ENCODE measurements at places on chromosomes 1 and 21. TPM values are rescaled to one million over a fixed set of nuclear protein-coding genes. Genes with fewer than 3 reads are reported as not detected.

GRCh38 chr1:186689907-186690306, 9.7 kb upstream of the PTGS2 start:
- peaks cover 2% of the 10 kb centered on the region for H3K27me3 ChIP-seq
- DNase-seq: no peak
- no peaks in the 10 kb centered on the region for H3K36me3 ChIP-seq
- H3K4me1 ChIP-seq: no peaks in the 10 kb centered on the region
- H3K4me3 ChIP-seq: no peak overlapping the region
- no peak overlapping the region for H3K27ac ChIP-seq

DNA sequence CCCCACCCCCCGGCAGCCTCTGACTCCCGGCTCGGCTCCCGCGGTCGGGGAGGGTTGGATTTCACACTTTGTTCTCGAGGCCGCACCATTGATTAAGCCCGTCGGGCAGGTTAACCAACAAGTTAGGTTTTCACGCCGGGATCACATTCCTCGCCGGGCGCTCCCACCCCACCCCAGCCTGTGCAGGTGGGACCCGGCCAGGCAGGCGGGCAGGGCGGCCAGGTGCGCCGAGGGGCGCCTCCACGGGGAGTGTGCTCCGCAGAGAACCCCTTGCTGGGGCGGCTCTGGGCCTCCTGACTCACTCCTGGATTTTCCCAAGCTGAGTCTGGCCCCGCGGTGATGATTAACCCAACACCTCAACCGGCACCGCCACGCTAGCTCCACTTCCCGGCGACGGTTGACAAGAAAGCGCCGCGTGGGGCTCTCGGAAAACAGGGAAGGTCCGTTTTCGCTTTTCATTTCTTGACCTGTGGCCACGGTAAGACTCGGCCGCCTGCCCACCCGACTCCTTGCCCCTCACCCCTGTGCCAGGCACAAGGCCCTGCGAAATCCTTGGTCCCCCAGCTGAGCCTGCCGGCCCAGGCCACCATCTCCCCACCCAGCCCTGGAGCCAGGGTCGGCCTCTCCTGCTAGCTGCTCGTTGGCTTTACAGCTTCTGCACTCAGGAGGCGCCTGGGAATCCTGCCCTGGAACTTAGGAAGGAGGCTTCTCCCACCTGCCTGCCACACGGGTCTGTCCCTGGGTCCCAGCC, 8.8 kb upstream of the TTLL10 start:
- H3K27me3 ChIP-seq: peaks cover under 1% of the 10 kb centered on the region
- no peak overlapping the region for H3K27ac ChIP-seq
- no peaks in the 10 kb centered on the region for H3K36me3 ChIP-seq
- DNase-seq: no peak
- no peak overlapping the region for H3K4me3 ChIP-seq

DNA sequence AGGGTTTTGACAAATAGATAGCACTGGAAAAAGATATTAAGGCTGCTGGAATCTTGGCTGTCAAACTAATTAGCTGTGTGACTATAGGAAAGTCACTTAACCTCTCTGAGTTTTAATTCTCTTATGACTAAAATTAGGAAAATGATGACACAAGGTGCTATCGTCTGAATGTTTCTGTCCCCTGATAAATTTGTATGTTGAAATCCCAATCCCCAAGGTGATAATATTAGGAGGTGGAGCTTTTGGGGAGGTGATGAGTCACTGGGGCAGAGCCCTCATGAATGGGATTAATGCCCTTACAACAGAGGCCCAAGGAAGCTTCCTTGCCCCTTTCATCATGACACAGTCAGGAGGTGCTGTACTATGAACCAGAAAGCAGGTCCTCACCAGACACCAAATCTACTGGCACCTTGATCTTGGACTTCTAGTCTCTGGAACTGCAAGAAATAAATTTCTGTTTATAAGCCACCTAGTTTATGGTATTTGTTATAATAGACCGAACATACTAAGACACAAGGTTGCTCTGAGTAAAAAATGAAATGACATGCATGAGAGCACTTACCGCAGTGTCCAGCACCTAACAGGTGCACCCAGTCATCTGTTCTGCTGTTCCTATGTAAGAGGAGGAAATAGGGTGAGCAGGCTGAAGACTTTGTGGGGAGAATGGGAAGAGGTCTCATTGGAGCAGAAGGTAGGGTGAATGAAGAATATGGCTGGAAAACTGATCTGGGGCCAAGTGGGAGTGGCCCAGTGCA, 26.3 kb upstream of the DISP1 start:
- peaks cover 19% of the 10 kb centered on the region for H3K27me3 ChIP-seq
- peaks cover 7% of the 10 kb centered on the region for H3K4me1 ChIP-seq
- no peak overlapping the region for H3K27ac ChIP-seq
- H3K36me3 ChIP-seq: no peaks in the 10 kb centered on the region
- DNase-seq: no peak

DNA sequence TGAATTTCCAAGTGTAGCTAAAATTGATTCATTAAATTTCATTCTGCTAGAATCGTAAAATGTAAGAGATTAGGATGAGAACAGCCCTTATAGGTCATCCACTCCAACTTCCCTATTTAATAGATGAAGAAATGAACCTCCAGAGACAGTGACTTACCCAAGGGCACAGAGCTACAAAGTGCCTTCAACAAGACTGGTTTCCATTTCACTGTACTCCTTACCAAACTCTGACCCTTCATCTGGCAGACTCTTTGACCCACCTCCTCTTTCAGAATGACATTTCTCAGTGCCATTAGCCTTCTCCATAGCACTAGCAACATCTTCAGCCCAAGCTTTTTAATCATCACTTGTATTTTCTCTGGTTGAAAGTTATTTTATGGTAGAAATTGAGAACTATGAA, 161.3 kb downstream of the NEK7 start:
- DNase-seq: no peak
- H3K27me3 ChIP-seq: no peaks in the 10 kb centered on the region
- H3K4me1 ChIP-seq: peaks cover 5% of the 10 kb centered on the region

GRCh38 chr1:155184835-155185782, 11.5 kb downstream of the TRIM46 start:
- DNase-seq: no peak
- H3K36me3 ChIP-seq: peaks cover 15% of the 10 kb centered on the region
- H3K4me3 ChIP-seq: no peak overlapping the region
- H3K4me1 ChIP-seq: peaks cover 11% of the 10 kb centered on the region
- no peaks in the 10 kb centered on the region for H3K27me3 ChIP-seq

- peaks cover 37% of the 10 kb centered on the region for H3K36me3 ChIP-seq
- H3K27ac ChIP-seq: no peak overlapping the region
- DNase-seq: no peak
- no peaks in the 10 kb centered on the region for H3K27me3 ChIP-seq
These were observed 57.9 kb downstream of the EPRS1 start for GRCh38 chr1:219988387-219988786.

DNA sequence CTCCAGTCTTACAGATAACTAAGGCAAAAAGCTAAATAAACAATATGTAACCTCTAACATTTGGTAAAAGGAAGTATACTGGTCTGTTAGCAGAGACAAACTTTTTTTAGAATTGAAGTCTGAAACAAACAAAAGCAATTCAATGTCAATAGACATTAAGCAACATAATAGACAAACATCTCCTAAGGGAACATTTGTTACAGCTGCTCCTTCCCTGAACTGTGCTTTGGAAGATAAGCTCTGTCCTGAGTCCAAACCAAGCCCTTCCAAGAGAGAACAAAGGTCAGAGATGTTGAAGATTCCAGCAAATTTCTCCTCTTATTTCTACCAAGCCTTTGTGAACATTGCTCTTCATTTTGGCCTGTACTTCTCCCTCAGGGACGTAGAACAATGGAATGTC, 25.3 kb downstream of the FMO2 start:
- H3K4me1 ChIP-seq: no peaks in the 10 kb centered on the region
- no peak for DNase-seq
- no peaks in the 10 kb centered on the region for H3K36me3 ChIP-seq
- no peak overlapping the region for H3K4me3 ChIP-seq

DNA sequence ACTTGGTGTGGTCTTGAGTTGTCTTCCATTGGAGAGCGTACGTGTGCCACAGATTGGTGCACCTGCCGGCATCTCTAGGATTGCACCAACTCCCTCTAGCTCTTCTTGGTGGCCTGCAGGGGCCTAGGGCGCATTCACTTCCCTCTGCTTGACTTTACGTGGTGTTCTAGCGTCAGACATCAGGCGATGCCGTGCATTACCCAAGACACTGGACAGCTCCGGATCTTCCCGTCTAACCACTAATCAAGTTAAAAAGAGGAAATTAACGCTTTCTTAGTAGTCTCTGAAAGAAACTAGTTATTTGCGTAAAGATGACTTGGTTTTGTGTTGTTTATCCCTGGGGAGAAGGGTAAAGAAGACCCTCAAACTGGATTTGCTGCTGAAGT, 510 bp upstream of the IL10RB start:
- H3K36me3 ChIP-seq: peaks cover 62% of the 10 kb centered on the region
- H3K27me3 ChIP-seq: no peaks in the 10 kb centered on the region
- H3K27ac ChIP-seq: peak overlapping the region; percentile 84
- DNase-seq: no peak
- peaks cover 65% of the 10 kb centered on the region for H3K4me1 ChIP-seq

DNA sequence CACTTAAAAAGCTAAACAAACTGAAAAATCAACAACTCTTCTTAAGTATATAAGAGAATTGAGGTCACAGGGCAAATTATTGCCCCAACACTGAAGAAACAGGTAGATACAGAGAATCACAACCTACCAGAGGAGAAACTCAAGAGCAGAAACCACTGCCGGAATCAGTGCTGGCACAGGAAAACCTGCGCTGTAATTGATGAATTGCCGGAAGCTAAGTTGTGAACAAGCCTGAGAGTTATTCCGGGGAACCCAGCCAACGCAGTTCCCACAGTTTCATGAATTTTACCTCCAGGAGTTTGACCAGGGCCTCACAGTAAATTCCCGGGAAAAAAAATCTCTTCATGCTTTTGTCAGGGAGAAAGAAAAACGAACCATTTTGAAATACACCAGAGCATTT, 657.1 kb upstream of the BRINP3 start:
- H3K36me3 ChIP-seq: no peaks in the 10 kb centered on the region
- no peak overlapping the region for H3K27ac ChIP-seq
- no peak overlapping the region for H3K4me3 ChIP-seq
- DNase-seq: no peak
- no peaks in the 10 kb centered on the region for H3K27me3 ChIP-seq

DNA sequence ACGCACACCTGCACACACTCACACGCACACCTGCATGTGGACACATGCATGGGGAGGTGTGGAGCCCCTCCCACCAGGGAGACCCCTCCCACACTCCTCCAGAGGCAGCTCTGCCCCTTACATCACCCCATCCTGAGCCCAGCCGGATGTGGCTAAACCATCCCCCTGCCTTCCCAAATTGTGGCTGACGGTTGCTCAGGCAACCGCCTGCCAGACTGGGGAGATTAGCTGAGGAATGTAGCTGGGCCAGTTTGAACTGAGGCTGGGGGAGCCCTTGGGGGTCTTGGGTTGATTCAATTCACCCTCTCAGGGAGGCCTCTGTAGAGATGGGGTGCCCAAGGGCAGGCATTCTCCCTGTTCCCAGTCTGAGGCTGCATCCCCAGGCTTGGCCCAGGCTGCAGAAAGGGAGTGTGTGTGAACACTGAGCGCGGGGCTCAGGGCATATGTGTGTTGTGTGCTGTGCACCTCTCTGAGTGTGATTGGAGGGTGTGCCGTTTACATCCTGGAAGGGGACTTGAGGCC, 12.9 kb downstream of the PTPRU start:
- H3K4me1 ChIP-seq: no peaks in the 10 kb centered on the region
- H3K27me3 ChIP-seq: no peaks in the 10 kb centered on the region
- no peak for DNase-seq
- H3K4me3 ChIP-seq: no peak overlapping the region

- H3K4me3 ChIP-seq: peak overlapping the region; percentile 86
- H3K27me3 ChIP-seq: no peaks in the 10 kb centered on the region
- peak overlapping the region; percentile 93 for H3K27ac ChIP-seq
These were observed 1.7 kb downstream of the PTP4A2 start for GRCh38 chr1:31936278-31936980.

- H3K4me3 ChIP-seq: no peak overlapping the region
- H3K27me3 ChIP-seq: no peaks in the 10 kb centered on the region
- DNase-seq: no peak
- H3K4me1 ChIP-seq: no peaks in the 10 kb centered on the region
- H3K36me3 ChIP-seq: no peaks in the 10 kb centered on the region
These were observed 66.1 kb downstream of the ALG14 start for GRCh38 chr1:95006681-95007080.

- DNase-seq: no peak
- H3K4me1 ChIP-seq: no peaks in the 10 kb centered on the region
- H3K27me3 ChIP-seq: peaks cover 6% of the 10 kb centered on the region
- H3K27ac ChIP-seq: no peak overlapping the region
These were observed 9.0 kb downstream of the EPS8L3 start for GRCh38 chr1:109754738-109755137.

GRCh38 chr1:98028800-98029199, 108.0 kb upstream of the DPYD start:
- H3K4me1 ChIP-seq: no peaks in the 10 kb centered on the region
- no peaks in the 10 kb centered on the region for H3K36me3 ChIP-seq
- H3K27ac ChIP-seq: no peak overlapping the region
- DNase-seq: no peak

DNA sequence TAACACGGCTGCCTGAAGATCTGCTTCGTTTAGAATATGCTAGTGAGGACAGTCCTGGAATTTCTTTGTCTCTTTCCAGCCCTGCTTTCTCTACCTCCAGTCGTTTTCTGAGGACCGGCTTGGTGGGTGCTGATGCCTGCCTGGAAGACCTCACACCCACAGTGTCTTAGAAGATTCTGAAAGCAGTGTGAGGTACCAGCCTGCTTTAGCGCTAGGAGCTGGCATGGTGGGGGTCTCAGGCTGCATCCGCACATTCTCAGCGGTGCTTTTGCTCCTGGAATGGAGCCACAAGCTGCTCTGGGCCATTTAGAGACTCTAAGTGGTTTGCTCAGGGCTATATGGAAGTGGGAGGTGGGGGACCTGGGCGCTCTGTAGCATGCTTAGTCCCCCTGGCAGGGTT, 61.4 kb downstream of the CD247 start:
- H3K4me1 ChIP-seq: peaks cover 67% of the 10 kb centered on the region
- H3K4me3 ChIP-seq: peak overlapping the region; percentile 78
- H3K27me3 ChIP-seq: no peaks in the 10 kb centered on the region
- peak overlapping the region; percentile 79 for H3K27ac ChIP-seq
- DNase-seq: no peak

DNA sequence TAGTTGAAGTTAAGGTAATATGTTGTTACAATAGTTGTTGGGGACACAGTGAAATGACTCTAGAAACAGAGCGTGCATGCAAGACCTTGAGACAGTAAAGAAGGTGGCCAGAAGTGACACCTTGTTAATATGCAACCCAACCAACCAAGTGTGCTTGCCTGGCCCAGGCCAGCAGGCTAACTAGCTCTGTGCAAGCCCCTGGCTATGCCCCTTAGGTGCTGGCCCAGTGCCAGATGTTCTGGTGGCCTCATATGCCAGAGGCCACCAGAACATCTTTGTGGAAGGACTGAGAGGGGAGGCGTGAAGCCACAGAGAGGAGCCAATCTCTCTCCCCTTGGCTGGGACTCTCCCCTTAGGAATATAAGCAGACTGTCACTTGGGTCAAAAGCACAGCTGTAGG, 111.2 kb upstream of the JUN start:
- peaks cover 17% of the 10 kb centered on the region for H3K4me1 ChIP-seq
- no peak overlapping the region for H3K4me3 ChIP-seq
- peak overlapping the region; percentile 31 for H3K27ac ChIP-seq
- DNase-seq: no peak
- no peaks in the 10 kb centered on the region for H3K36me3 ChIP-seq

MTFR1L gene
- 26.2 TPM for total RNA-seq

OXCT2 gene
- 0.47 TPM for total RNA-seq

PLXNA2 gene
- total RNA-seq: 0.84 TPM

ELOVL1 gene
- 69.6 TPM for total RNA-seq

CRYAA gene
- total RNA-seq: not detected

TCHHL1 gene
- total RNA-seq: not detected

S100A16 gene
- total RNA-seq: not detected

MYBPH gene
- total RNA-seq: not detected

ESRRG gene
- total RNA-seq: not detected

KLHDC7A gene
- total RNA-seq: not detected

LEMD1 gene
- total RNA-seq: 0.78 TPM
